ENCODE measurements at places on chromosomes 11 and 22.

DNA sequence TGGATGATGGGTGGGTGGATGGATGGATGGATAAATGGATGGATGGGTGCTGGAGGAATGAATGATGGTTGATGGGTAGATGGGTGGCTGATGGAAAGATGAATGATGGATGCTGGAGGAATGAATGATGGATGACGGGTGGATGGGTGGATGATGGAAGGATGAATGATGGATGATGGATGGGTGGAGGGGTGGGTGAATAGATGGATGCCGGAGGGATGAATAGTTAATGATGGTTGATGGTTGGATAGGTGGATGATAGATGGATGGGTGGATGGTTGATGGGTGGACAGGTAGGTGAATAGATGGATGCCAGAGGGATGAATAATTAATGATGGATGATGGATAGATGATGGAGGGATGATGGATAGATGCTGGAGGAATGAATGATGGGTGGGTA is 41.4 kb downstream of the ANO1 start:
- DNase-seq = no peak

DNA sequence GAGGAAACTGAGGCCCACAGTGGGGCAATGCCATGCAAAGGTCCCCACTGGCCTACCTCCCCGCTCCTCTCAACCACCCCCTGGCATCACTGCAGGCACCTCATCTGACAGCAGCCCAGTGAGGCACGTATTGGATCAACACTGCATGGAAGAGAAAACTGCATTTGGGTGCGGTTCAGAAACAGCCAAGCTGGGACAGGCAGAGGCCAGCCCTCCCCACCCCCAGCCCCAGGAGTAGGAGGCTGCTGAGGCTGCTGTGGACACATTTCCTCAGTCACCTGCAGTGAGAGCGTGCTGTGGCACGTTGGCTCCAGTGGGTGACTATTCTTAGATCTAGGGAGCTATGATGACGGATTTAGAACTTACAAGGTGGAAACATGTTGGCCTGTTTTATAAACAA is 63.7 kb downstream of the KCNC1 start:
- DNase-seq = no peak

- DNase-seq = no peak
These were observed 50.9 kb downstream of the RPS6KA4 start for GRCh38 chr11:64409707-64410403.

- no peak for DNase-seq
These were observed 439.2 kb downstream of the DLG2 start for GRCh38 chr11:85187992-85188391.

DNA sequence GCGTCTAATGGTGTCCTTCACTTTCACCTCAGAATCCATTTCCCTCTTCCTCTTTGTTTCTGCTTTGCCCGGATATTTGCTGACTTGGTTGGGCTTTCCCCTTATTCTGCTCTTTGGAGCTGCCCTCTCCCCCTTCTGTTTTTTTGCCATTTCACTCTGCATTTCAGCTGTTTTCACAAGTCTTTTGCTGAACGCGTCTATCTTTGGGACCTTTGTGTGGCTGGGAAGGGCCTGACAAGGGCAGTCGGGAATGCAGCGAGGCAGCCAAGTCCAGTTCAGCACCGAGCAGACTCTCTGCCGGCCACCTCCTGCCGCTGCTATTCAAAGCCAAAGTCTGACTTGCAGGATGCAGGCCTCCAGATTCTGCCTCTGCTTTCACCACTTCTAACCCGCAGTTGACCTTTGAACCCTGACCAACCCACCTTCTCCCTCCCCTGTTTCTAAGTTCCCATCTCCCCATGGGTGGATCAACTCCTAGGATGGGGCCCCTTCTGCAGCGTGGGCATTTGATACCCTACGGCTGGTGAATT is 38.2 kb downstream of the FEZ1 start:
- peak; percentile 26 for DNase-seq

DNA sequence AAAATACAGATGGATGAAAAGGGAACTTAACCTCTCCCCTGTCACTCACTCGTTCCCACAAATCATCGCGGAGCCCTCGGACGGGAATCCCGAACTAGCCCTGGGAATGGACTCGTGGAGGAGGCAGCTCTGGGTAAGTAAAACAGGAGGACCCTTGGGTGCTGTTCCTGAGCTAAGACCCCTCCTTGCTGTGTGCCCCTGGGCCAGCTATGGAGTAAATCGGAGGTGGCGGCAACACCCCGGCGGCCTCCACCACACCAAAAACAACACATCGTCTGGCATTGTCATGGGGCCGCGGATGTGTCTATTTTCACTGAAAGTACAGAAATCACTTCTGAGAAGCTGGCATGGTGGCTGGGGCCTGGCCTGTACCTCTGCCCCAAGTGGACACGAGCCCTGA is 12.1 kb downstream of the CPT1A start:
- DNase-seq = no peak
